ENCODE measurements at places on chromosomes 1 and 21.

- no peak for DNase-seq
These were observed 25.8 kb upstream of the LRRC8C start for GRCh38 chr1:89607156-89607555.

- DNase-seq: no peak
These were observed 98.1 kb downstream of the KCTD3 start for GRCh38 chr1:215665215-215665614.

DNA sequence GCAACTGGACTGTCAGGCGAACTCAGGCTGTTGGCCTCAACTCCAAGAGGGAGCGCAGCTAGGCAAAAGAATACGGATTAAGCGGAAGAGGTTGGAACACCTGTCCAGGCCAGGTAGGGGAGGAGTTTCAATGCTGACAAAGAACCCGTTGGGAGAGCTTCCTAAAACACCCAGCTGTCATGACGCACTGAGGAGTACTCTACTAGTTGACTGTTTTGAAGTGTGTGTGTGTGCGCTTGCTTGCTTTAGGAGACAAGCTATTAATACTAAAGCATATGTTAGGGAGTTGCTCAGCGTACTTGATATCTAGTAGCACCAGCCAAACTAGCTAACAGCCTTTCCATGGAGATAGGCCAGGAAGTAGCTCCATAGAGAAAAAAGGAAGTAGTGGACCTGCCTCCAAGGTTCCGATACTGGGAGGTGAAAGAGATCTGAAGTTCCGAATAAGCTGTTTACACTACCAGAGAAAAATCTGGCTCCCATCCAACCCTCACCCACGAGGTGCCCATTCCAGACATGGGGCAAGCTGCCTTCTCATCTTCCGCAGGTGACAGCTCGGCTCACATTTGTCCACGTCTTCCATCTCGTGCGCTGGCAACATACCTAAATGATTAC, 974 bp upstream of the FNBP1L start:
- no peak for DNase-seq

DNA sequence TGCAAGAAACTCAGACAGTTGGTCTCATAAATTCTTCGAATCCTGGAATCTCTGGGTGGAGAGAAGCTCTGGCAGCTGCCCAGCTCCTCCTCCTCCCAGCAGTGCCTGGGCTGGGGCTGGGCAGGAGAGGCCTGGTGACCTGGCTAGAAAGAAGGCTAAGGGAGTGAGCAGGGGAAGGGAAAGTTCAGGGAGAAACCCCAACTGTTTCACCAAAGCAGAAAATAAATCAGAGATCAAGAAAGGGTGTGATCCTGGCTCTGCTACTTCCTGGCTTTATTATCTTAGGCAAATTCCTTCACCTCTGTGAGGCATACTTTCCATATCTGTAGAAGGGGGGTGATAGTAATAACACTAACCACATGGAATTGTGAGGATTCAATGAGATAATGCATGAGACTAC, 8.8 kb upstream of the COL16A1 start:
- DNase-seq: no peak

DNA sequence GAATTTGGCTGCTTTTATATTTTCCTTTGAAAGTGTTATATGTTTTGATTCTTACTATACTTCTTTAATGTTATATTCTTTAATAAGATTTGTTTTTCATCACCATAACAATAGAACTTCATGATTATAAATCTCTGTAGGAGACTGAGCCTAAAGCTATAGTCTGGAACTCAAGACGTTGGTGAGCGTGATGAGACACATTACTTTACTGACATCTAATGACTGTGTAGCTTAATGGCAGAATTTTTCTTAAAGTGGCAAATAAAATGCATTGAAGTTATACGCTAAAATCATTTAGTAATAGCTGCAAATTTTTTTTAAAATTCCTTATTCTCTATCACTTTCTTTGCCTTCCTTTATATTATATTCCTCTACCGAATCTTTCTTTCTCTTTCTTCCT, 56.1 kb upstream of the HAO2 start:
- DNase-seq: no peak

GRCh38 chr1:234638832-234639799, 29.1 kb upstream of the IRF2BP2 start:
- DNase-seq: no peak

GRCh38 chr21:15151385-15152103, 86.7 kb upstream of the NRIP1 start:
- no peak for DNase-seq

DNA sequence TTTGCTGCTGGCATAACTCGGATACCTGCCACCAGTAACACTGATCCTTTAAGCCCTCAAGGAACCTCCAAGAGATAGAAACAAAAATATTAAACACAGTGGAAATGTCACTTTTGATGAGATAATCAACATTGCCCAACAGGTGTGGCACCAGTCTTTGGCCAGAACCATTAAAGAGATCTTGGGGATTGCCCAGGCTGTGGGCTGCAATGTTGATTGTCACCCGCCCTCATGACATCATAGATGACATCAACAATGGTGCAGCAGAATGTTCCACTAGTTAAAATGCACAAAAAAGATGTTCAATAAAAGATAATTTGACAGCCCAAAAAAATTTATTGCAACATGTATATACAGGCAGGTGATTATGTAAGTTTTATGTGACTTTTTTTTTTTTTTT, 20.2 kb upstream of the ZMYM1 start:
- DNase-seq: no peak

DNA sequence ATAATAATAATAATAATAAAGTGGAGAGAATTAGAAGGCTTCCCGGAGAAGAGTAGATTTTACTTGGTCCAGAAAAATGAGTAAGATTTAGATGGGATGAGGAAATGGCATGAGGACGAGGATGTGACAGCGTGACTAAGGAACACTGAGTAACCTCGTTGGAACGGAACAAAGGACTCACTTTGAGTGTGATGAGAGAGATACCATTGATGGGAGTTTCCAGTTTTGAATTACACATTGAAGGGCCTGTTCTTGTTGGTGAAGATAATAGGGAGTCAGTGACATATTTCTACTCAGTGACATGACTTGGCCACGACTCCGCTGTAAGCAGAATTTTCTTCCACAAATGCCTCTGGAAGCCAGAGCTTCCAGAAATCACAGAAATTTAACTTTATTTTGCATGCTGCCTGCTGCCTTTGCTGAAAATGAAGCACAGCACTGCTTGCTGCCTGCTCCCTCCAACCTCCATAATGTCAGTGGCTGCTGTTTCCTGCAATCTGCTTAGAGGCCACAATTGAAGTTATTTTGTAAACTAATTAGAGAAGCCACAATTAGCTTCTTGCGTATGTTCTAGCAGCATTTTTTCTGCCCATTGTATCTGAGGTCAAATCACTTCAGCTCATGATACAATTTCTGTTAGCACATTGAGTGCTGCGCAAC, 33.7 kb upstream of the FBXO28 start:
- DNase-seq: no peak

DNA sequence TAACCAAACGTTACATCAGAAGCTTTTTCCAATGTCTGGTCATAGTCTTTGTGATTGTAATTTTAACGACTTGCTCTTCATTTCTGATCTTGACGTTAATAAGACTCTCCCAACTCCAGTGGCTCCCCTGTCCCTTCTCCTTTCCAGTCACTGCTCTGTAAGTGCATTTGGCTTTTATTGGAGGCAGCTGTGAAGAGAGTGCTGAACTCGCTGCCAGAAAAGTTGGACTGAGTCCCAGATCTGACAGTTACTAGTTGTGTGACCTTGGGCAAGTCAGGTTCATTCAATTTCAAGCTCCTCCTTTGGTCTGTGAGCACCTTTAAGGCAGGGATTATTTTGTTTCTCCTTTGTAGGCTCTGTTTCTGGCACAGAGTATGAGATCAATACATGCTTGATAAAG, 109.6 kb upstream of the TSPAN2 start:
- DNase-seq: no peak

- no peak for DNase-seq
These were observed 258 bp upstream of the SYPL2 start for GRCh38 chr1:109466125-109466451.

GRCh38 chr1:34478515-34479076, 276.3 kb upstream of the GJB5 start:
- DNase-seq: no peak

- no peak for DNase-seq
These were observed 69.9 kb upstream of the IGSF21 start for GRCh38 chr1:18037651-18038050.

DNA sequence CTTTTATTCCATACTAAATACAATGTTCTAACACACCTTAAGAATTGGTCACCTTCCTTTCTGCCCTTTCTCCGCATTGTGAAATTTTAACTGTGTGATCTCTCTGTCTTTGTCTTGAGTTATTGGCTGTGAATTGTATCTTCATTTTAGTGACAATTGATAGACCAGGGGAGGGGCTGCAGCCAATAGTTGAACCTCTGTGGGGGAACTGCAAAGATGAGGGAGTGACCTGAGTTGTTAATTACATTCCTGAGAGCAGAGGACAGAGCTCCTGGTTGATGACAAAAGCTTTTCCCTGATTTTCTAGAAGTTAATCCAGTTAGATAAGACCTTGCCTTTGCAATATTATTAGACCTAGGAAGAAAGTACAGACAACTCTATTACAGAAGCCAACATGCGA, 1535.7 kb downstream of the BRINP3 start:
- no peak for DNase-seq

- no peak for DNase-seq
These were observed 28.0 kb upstream of the PLEKHG5 start for GRCh38 chr1:6519491-6519934.

DNA sequence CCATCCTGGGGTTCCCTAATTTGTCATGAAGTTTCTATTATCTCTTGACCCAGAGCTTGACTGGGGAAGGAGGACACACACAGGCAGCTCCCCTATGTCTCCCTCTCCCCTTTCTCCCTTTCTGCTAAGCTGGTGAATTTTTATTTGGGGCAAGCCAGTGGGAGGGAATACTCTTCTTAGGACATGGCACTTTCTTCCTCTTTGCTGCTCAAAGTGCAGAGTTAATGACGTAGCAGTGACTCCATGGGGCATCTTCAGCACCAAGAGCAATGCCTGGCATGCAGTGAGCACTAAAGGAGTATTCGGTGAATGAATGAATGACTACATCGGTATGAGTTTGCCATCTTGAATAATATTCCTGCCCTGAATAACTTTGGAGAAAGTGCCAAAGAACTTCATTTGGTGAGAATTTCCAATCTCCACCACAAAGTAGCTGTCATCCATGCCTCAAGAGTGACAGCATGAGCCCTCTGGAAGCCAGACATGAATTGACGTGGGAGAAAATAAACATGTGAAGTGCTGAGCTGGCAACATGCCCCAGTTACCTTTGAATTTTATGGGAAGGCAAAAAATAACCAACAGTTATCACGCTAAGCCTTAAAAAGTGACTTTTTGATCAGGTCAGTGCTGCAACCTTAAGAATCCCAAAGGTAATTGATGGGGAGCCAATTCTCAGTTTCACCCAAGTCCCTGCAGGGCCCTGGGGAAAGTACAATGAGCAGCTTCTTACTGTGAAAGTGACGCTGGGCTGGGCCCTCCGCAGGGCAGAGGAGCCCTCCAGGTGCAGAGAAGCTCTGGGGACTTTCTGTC, 22.1 kb upstream of the ATF3 start:
- no peak for DNase-seq

DNA sequence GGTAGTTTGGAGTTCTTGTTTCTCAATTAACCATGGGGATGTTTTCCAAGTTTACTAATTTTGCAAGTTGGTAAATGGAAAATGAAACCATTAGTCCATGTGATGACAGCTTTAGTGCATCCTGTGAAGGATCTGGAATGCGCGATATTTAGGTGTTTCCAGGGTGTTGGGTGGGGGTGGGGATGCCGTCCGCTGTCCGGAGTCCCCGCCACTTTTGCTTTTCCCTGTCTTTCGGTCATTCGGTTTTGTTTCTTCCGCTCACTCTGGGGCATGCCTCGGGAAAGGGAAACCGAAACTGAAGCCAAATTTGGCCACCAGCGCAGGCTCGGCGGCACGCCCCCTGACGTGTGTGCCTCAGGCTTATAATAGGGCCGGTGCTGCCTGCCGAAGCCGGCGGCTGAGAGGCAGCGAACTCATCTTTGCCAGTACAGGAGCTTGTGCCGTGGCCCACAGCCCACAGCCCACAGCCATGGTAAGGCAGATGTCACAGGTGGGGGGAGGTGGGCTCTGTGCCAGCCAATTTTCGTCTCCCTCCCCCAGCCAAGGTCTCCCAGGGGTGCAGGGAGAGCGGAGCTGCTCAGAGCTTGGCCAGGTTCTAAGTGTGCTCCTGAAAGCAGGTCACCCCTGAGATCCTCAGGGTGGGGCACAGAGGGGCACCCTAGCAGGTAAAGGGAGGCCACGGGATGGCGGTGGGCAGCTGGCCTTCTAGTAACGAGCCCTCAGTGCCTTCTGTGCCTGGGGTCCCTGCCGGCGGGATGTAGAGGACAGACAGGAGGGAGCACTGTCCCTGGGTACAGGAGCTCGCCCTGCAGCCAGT, at the start of gene ISG15:
Gene ISG15 (plus strand): TSS at position 393 of the 817 bp plus-strand sequence. CDS start 77 bp downstream, at position 470.
- DNase-seq: peak; percentile 74

- no peak for DNase-seq
These were observed 406.9 kb upstream of the NCAM2 start for GRCh38 chr21:20591284-20591683.

- DNase-seq: no peak
These were observed 23.4 kb downstream of the PDE9A start for GRCh38 chr21:42676808-42677207.

DNA sequence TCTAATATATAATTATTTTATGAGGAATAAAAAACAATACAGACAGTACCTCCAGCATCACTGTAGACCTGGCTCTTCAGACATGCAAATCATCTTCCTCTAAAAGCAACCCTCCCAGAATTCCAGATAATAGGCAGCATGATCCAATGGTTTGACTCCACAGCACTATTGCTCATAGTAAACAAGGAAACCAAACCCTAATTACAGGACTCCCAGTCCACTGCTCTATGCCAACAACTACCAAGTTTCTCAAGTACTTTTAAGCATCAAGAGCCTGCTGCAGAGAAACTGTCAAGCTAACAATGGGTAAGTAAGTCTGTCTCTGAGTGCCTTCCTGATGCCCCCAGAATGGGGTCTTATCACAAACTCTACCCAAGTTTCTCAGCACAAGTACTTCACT, 57.2 kb downstream of the EYA3 start:
- DNase-seq: no peak

DNA sequence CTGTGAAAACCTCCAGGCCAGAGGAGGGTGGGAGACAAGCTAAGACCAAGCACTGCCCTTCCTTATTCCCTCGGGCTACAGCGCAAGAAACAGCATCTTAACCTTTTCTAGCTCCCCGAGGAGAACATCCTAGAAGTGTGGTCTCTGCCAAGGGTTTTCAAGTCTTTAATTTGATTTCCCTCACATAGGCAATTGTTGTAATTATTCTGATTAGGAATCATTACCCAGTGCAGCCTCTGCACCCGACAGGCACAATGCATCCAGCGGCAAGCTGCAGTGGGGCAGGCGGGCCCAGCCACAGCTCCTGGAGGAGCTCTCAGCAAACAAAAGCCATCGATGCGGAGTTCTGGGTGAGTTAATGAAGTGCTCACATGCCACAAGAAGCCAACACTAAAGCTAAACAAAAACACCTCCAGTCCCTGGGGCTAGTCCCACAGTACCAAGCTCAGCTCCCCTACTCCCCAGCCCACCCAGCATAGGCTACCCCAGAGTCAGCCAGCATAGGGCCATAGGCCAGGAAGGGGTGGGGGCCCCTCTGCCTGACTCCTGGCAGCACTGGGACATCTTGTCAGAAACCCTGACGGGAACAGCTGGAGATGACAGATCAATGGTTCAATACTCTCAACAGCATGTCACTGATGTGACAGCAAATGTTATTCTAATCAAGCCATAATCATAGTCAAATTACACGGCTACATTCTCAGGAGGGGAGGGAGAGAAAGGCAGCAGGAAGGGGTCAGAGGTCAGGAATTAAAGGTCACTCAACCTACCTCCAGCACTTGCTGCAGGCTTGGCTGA, 42.5 kb downstream of the ERI3 start:
- DNase-seq: no peak

GRCh38 chr1:114585231-114585630, 3.8 kb upstream of the BCAS2 start:
- no peak for DNase-seq
